SHP77 treated with DMSO at 0.1 percent for 48 hours (cell line): ENCODE measurements at places on chromosomes 7 and 10.

GRCh38 chr7:1863091-1863900, 193.2 kb downstream of the ELFN1 start:
- no peak for DNase-seq

GRCh38 chr7:150626696-150627095, 5.5 kb downstream of the GIMAP6 start:
- no peak for DNase-seq

GRCh38 chr7:140989068-140989467, 25.7 kb downstream of the MRPS33 start:
- DNase-seq: no peak

DNA sequence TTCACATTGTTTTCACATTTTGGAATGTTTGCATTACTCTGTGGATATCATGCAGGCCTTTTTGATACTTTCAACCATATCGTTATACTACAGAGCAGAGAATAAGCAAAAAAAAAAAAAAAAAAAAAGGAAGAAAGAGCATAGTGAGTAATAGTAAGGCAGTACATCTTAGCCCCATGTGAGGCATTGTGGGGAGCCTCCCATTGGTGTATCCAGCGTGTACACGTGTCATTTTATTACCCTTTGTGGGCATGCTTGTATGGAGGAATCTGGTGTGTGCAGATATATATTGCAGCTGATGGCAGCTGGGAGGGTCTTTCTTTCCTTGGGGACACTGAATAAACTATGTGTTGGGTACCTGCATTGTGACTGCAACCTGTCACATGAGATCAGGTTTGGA, 19.6 kb downstream of the R3HCC1L start:
- no peak for DNase-seq

DNA sequence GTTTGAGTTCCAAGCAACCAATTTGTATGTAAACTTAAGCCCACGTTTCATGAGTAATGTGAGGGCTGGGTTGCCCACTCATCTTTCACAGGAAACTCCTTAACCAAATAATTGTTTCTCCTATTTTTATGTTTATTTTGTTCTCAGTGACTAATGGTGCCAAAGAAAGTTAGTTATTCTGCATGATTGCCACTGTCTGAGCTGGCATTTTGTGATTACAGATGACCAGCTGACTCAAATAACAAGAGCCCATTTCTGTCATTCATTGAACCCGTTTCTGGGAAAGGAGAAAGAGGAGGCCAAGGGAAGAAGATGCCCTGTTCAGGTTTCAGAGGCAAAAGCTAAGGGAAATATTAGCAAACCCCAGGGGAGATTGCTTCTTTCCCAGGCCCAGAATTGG, 186.9 kb upstream of the MYO3A start:
- no peak for DNase-seq

DNA sequence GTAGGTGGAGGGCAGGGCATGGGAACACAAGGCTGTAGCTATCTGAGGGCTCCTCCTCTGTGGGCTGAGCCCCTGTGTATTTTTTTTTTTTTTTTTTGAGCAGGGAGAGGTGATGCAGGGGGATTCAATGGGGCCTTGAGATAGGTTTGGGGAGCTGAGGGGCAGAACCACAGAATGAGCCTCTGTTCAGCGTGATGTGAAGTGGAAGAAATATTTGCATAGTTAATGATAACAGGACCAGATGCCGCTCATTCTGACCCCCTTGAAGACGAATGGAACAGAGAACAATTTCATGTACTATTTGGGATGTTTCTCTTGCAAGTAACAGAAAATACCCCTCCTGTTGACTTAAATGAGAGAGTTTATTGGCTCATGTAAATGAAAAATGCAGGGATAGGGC, 69.7 kb upstream of the EMX2 start:
- no peak for DNase-seq

- no peak for DNase-seq
Observed at GRCh38 chr10:78178940-78179339, 145.3 kb downstream of the RPS24 start.
